ENCODE measurements at places on chromosomes 7 and 10.
A peak's percentile ranks its signal among the peaks of the same experiment; 100 is the strongest.

- DNase-seq, result no peak
Observed at GRCh38 chr10:17780727-17781126, 28.4 kb upstream of the MRC1 start.

GRCh38 chr10:93313798-93314197 lies 168.3 kb downstream of the MYOF start:
- DNase-seq, result no peak

- no peak for DNase-seq
Observed at GRCh38 chr10:51023636-51024035, 50.7 kb upstream of the PRKG1 start.

GRCh38 chr10:46273506-46274477 lies 13.0 kb upstream of the ANTXRL start:
- no peak for DNase-seq

DNA sequence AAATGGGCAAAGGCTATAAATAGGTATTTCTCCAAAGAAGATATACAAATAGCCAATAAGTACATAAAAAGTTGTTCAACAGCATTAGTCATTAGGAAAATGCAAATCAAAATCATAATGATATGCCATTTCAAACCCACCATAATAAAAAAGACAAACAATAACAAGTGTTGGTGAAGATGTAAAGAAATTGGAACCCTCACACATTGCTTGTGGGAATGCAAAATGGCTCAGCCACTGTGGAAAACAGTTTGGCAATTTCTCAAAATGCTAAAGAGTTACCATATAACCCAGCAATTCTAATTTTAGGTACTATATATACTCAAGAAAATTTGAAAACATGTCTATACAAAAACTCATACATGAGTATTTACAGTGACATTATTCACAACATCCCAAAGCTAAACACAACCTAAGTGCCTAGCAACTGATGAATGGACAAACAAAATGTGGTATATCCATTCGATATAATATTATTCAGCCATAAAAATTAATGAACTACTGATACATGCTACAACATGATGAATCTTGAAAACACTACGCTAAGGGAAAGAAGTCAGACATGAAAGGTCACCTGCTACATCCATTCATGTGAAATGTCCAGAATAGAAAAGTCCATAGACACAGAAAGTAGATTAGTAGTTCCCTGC lies 55.6 kb downstream of the CHCHD3 start:
- no peak for DNase-seq

DNA sequence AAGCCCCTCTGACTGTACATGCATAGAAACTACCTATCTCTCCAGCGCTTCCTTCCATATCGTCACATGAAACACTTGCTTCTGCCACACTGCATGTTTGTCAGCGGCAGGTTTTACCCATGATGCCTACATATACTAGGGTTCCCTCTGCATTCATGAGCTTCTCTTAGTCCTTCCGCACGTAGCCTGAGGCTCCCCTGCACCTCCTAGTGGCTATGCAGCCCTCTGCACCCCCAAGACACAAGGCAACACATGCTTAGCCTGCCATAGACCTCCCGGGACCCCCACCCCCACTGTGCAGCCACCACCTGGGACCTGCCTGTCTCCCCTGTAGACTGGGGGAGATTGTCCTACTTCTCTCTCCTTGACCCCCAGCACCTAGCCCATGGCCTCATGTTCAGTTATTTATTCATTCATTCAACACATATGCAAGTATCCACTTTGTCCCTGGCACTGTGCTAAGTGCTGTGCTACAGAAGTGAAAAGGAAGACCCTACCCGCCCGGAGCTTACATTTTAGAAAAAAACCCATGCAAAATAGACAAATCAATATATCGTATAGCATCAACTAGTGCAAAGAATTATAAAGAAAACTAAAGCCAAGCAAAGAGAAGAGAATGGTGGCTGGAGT lies 23.5 kb downstream of the TMEM273 start:
- DNase-seq, result no peak

DNA sequence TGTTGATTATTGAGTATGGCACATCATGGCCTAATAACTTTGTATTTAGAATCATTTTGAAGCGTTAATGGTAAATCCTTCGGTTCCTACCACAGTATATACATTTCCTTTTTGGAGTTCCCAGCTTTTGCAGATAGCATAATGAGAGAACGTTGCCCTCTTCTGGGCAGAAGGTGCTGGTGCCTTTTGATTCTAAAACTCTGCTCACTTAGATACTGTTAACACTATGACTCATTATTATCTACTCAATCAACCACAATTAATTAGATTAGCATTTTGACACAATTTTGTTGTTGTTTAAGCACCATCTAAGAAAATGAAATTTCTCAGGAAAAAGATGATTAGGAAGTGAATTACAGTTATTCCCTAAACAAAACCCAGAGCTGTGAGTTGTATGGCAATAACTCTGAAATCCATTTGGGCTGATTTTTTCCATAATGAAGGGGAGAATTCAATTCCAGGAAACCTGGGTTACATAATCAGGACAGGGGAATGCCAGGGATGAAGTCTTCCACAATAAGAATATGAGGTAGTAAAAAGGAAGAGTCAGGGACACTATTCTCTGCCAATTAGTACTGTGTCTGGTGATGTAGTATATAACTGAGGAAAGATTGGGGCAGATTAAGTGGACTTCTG lies 11.5 kb upstream of the DLD start:
- peak; percentile 22 for DNase-seq

GRCh38 chr10:21751341-21752310 lies 217.6 kb downstream of the MLLT10 start:
- DNase-seq, result no peak

- DNase-seq, result no peak
Observed at GRCh38 chr10:79068203-79068561, 584 bp upstream of the ZMIZ1 start.

DNA sequence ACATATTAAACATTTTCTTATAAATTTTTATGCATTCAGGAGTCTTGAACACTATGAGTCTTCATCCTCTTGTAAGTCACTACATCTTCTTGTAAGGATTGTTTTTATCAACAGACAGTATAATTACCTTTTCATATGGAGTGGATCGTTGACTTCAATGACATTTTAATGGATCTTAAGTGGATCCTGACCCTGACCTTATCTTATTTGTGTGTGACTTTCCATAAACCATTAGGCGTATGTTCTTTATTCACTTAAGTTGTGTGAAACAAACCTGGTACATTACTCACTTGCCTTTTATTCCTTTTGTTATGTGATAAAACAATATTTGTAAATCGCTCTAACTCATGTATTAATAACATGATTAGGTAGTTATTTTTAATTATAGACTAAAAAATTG lies 18.5 kb upstream of the SEMA3C start:
- no peak for DNase-seq
